CD4-positive, alpha-beta T cell treated with Interleukin-17A for 4 hours (primary cell): ENCODE measurements at places on chromosomes 5 and 9.

DNA sequence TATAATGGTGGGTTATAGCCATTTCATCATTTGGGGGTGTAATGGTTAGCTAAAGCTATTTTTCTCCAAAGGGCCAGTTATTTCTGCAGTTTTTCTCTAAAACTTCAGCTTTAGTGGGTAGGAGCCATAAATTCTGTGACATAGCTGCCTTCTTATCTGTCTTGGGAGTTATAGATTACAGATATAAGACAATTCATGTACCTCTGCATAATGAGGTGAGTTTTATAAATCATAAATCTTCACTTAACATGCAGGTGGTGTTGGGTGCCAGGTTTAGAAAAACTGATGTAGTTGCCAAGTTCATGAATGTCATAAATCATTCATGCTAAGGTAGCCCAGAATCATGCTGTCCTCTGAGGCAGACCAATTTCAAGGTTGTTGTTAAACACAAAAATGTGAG is 10.0 kb upstream of the HSPA9 start:
- DNase-seq, result no peak

GRCh38 chr5:176944268-176944667 is 45.1 kb upstream of the HK3 start:
- DNase-seq, result no peak

DNA sequence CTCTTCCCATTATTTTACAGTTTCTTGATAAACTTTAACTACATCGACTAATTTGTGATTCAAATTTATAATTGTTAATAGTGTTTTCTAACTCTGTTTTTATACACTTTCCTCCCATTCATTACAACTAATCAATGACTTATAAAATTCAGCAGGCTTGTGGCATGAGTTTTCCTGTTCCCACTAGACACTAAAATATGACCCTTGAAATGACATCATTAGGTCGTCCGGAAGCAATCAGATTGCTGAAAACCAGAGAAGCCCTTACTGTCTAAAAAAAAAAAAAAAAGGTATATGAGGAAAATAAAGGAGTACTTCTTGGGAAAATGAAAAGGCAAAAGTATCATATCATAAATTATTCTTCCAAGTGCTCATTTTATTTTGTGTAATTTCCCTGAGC is 553.7 kb downstream of the ZNF608 start:
- DNase-seq, result no peak

GRCh38 chr9:114207034-114207810 is 51.9 kb downstream of the COL27A1 start:
- no peak for DNase-seq

DNA sequence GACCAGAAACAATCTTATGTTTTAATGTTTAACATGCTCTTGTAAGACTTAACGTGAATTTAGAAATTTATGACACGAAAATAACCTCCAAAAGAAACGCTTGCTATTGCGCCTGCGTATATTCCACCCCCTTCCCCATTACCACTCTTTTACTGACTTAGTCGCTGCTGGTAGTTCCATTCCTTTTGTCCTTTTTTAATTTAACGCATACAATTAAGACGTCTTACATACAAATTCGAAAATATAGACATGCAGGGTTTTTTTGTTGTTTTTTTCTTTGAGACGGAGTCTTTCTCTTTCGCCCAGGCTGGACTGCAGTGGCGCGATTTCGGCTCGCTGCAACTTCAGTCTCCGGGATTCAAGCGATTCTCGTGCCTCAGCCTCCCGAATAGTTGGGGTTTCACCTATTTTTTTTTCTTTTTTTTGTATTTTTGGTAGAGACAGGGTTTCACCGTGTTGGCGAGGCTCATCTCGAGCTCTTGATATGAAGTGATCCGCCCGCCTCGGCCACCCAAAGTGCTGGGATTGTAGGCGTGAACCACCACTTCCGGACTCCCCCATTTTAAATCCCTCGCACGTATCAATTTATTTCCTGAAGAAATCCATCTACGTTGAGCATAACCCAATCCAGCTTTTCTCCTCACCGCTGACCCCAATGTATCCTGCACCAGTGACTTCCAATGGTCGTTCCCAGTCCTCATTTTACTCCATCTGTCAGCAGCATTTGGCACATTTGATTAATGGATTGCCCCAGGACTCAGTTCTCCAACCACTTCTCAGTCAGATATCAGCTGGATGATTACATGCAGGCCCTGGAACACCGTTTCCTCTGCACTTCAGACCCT is 684 bp upstream of the MED7 start:
- peak; percentile 66 for DNase-seq

DNA sequence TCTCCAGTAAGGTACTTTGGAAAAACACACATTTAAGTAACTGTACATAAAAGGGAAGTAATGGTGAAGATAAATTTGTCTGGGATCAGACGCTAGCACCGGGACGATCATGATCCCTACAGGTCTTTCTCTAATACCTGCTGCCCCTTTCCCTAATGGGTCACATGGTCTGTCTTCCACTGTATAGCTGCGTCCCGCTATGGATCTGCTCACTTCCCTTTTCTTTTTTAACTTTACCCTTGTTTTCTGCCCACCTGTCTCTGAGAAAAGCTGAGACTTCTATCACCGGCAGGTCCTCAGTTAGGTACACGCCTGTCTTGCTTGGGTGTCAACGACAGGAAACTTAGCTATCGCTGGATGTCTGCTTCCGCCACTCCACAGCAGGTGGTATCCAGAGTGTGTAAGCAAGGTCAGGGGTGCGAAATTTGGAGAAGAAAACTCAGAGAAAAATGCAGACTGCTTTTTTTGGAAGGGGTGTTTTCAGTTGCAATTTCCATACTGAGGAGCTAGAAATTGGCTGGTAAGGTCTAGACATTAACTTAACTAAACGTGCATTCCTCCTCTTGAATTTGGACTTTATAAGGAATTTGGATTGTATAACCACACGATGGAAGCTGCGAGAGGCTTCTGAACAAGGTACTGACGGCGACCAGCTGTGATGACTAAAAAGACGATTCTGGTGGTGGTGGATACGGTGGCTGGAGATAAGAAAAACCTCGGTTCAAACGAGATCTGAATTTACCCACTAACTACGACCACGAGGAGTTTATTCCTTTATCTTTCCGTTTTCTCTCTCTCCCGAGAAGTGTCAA is 1.1 kb upstream of the ICE1 start:
- DNase-seq, result peak; percentile 42

DNA sequence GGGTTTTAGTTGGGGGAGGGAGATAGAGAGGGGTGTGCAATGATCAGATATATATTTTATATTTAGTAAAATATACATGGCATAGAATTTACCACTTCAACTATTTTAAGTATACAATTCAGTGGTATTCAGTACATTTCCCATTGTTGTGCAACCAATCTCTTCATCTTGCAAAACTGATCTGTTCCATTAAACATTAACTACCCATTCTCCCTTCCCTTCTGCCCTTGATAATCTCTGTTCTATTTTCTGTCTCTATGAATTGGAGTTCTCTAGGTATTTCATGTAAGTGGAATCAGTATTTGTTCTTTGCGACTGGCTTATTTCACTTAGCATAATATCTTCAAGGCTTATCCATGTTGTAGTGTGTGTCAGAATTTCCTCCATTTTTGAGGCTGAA is 38.6 kb downstream of the TGFBI start:
- DNase-seq, result no peak

DNA sequence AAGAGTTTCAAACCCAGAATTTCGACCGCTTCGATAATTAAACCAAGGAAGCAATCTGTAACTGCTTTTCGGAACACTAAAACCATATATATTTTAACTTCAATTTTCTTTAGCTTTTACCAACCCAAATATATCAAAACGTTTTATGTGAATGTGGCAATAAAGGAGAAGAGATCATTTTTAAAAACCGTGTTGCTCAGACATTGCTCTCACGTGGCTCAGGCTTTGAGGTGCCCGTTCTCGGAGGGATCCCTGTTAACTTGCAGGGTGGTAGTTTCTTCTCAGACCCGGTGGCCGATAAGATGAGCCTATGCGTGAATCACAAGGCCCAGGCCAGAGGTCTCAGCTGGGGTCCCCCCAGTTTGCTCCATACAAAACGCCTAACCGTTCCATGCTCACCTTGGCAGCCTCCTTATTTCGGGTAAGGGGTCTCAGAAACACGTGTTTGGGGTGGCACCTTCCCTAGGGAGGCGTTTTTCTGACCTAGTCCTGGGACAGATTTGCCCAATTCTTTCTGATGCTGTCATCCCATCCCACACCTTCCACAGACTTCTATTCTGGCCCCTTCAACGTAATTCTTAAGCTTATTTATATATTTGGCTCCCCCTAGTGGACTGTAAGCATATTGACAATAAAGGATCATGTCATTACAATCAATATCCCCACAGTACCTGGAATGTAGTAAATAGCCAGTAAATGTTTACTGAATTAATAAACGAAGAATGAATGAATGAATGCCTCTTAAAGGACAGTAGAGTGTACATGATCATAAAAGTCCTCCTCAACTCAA is 48.1 kb downstream of the THBS4 start:
- peak; percentile 19 for DNase-seq

DNA sequence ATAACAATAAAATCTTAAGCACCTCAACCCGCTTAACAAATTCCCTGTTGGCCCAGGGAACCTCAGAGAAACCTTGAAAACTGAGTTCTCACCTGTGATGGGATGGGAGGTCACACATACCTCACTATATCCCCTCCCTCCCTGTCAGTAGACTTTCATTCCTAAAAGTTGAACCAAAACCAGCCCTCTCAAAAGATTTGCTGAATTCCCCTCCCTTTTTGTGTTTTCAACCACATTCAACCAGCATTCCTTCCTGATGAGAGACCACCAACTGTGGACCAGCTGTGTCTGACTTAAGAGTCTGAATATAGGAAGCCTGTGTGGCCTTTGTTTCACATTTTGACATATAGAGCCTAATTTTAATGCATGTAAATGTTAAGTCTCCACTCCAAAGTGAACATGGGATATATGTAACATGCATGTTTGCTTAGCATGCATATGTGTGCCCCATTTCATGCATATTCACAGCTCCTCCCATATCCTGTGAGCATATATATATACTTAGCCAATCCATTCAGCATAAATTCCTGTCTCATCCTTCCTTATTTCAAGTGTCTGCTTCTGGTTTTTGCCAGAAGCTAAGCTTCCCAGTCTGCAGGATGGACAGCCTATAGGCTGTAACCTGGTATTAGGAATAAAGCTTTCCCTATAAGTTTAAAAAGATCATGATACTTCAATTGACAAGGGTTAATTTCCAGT is 604.6 kb downstream of the PTPRD start:
- no peak for DNase-seq

- peak; percentile 58 for DNase-seq
These were observed 1.3 kb upstream of the TBC1D2 start for GRCh38 chr9:98256756-98257155.

GRCh38 chr9:126952205-126952977 is 37.8 kb downstream of the RALGPS1 start:
- DNase-seq, result no peak

- no peak for DNase-seq
These were observed 543.9 kb downstream of the TLE1 start for GRCh38 chr9:81145331-81145963.

GRCh38 chr9:124662561-124662960 is 108.5 kb downstream of the NR6A1 start:
- DNase-seq, result no peak

- no peak for DNase-seq
These were observed 1.3 kb downstream of the IRX2 start for GRCh38 chr5:2750026-2750757.

- peak; percentile 86 for DNase-seq
These were observed 69.1 kb downstream of the ARRDC3 start for GRCh38 chr5:91313757-91314673.

DNA sequence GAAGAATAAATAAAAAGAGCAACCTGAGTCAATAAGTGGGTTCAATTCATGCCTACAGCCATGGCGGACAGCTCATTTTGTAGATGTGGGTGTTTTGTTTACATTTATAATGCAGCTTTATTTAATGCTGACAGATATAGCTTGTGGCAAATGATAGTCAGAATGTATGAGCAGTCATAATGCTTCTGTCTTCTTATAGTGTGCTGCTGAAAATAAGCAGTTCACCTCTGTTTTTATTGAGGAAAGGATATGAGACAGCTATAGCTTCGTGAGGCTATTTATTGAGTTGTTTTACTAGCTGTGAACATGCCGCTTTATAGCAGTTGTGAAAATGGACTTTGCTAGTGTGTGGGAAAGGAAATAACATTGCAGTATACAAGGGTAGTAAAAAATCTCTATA is 147.4 kb downstream of the PBX3 start:
- DNase-seq, result no peak

GRCh38 chr5:42593591-42593990 is 163.0 kb upstream of the CCDC152 start:
- no peak for DNase-seq

GRCh38 chr5:68740226-68740910 is 353.4 kb upstream of the SLC30A5 start:
- no peak for DNase-seq

DNA sequence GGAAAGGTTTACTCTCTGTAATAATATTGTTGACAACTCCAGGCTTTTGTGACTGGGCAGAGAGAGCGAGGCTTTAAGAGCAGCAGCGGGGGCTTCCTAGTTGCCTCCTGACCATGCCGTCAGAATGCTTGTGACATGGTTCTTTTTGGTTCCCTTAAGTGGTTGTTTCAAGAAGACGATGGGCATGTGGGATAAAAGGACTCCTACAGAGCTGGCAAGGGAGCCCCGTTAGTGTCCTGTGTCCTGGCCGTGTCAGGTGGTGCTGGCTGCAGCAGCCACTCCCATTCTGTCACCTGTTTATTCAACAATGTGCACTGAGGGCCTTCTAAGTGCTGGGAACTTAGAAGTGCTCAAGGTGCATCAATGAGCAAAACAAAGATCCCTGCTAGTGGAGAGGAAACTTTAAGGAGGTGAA is 19.7 kb downstream of the LCP2 start:
- no peak for DNase-seq

GRCh38 chr5:66362687-66363086 is 218.6 kb downstream of the SREK1 start:
- no peak for DNase-seq

GRCh38 chr9:96532173-96532572 is 82.2 kb downstream of the HABP4 start:
- DNase-seq, result no peak
